Progenitor cell of endocrine pancreas (in vitro differentiated cells): ENCODE measurements at places on chromosomes 4 and X.

GRCh38 chr4:31351695-31352094, 631.5 kb downstream of the PCDH7 start:
- no peak for DNase-seq

GRCh38 chr4:80054375-80054774, 18.7 kb downstream of the ANTXR2 start:
- DNase-seq: no peak

- no peak for DNase-seq
Measured at GRCh38 chr4:119068529-119068962, 67.1 kb upstream of the MYOZ2 start.

- DNase-seq: no peak
Measured at GRCh38 chrX:8987672-8988250, 46.2 kb downstream of the FAM9B start.

DNA sequence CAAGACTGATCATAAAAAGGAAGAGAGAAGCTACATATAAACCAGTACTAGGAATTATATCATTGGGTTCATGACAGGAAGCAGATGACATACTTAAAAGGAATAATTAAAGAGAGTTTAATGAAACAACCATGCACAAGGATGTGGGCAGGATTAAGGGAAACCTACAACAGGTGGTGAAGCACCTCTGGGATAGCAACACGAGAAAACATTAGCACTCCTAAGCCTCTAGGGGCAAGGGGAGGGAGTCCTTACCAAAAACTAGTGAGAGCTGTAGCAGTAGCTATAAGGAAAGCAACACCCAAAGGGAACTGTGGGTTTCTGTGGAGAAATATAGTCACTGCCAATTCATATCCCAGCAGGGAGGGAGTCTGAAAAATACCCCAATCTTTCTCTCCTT, 7.2 kb upstream of the THOC2 start:
- no peak for DNase-seq

DNA sequence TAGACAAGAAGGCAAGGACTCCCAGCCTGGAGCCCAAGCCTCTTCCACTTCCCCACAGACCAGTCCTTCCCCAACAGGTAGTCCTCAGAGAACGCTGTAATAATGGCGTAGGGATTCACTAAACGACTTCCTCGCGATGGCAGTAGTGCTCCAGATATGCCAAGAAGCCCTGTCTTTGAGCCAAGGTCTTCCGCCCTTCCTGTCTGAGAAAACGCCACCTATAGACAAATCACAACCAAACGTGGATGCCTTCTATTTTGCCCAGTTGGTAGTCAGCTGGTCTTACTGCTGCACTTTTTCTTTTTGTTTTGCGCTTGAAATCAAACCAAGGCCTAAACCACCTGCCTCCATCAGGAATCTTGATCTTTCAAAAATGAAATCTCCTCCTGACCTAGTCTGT, 203.3 kb downstream of the OR13H1 start:
- DNase-seq: no peak

DNA sequence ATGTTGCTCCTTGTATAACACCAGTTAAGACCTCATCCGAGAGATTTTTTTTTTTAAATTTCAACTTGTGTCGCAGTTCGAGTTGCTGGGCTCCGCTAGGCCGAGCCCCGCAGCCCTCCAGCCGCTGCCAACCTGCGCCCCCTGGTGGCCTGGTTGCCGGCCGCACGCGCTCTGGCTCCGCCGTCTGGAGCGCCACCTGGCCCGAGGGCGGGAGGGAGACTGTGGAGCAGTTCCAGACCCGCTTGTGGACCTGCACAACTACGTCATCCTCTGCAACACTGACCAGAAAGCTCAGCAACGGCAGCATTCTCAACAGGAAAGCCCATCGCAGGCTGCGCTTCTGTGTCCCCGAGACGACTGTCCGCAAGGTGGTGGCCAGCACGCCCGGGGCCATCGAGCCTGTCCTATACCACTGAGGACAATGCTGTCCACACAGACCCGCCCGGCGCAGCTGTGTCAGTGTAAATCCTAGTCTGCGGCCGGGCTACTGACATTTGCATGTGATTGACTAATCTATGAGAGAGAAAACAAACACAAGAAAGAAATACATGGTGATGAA, 39.1 kb downstream of the ARL9 start:
- peak; percentile 94 for DNase-seq

DNA sequence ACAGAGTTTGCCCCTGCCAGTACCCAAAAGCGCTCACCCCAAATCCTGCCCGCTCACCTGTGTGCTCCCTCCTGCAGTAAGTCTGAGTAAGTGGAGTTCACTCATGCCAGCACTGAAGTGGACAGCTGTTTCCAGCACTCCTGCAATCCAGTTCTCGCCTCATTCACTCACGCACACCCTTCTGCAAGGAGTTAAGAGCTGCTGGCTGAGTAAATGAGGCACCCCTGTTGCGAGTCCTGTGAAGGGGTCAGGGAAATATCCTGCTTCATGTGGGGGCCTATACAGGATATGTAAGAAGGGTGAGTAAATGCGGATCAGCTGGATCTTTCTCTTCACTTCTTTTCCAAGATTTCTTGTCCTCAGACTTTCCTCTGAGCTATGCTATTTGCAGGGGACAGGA, 23.5 kb downstream of the CXCL8 start:
- no peak for DNase-seq

DNA sequence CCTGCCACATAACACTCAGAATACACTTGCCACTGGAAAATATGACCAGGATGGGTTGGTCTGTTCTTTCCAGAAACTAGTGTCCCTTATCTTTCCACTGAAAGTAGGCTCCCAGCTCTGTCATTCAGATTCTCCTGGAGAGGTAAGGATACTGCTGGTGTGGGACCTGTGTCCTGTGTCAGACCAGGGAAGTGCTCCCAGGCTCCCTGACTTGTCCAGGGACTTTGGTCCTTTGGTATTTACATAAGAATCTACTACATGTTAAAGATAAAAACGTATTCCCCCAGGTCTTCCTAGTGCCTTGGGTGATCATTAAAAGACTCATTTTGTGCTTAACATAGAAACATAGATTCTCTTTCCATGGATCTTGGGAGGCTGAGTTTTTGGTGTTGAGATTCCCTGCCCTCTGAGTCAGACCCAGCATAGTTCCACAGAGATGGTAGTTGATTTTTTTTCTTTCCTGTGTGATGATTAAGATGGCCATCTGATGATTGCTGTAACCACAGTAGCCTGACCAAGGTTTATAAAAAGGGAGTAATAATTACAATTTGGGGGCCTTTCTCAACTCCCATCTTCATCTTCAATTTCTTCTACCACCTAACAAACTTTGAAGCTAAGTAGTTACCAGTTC, 159.8 kb upstream of the JADE1 start:
- DNase-seq: no peak

GRCh38 chr4:37138019-37138653, 106.4 kb upstream of the NWD2 start:
- no peak for DNase-seq

- DNase-seq: peak; percentile 14
Measured at GRCh38 chrX:148500423-148501385, at the start of gene AFF2. Gene AFF2 (plus strand): TSS chrX:148500617. CDS start chrX:148501098, 481 bp downstream.

- no peak for DNase-seq
Measured at GRCh38 chr4:6674500-6675149, 19.1 kb upstream of the S100P start.

DNA sequence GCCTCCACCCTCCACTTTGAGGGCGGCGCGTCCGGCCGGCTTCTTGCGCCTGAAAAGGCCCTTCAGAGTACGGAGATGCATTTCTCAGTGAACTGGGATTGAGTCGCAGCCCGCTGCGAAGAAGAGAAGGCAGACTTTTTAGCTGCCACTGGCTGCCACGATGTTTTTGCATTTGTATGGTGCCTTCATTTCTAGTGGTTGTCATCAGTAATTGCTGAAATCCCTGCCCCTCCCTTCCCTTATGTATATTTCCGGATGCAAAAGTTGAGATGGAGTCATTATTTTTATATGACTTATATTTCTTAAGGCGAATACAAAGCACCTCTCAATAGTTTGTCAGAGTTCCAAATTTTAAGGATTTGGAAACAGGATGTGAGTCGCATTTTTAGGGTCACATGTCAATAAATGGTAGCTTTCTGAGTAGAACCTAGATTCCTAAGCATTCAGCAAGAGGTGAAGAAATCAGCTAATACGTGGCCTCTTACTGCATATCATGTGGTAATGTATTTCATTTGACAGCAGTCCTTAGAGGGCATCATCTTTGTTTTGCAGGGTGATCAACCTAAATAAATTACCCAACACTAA, 658 bp downstream of the ATP6AP2 start:
- no peak for DNase-seq

DNA sequence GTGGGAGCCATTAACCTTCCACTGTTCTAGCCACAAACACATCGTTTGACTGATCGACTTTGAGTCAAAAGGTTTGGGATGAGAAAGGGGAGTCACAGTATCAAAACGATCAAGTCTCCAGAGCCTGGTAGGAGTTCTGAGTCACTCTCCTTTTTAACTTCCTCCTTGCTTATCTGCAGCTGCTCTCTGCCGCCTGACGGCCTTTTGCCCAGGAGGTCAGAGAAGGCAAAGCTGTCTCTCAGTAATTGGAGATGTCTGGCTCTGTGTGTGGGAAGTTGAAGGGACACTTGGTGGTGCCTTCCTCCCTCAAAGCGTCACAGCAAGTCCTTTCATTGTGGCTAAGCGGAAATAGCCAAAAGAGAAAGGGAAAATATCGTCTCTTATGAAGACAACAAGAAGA, 63.1 kb downstream of the ANOS1 start:
- no peak for DNase-seq

DNA sequence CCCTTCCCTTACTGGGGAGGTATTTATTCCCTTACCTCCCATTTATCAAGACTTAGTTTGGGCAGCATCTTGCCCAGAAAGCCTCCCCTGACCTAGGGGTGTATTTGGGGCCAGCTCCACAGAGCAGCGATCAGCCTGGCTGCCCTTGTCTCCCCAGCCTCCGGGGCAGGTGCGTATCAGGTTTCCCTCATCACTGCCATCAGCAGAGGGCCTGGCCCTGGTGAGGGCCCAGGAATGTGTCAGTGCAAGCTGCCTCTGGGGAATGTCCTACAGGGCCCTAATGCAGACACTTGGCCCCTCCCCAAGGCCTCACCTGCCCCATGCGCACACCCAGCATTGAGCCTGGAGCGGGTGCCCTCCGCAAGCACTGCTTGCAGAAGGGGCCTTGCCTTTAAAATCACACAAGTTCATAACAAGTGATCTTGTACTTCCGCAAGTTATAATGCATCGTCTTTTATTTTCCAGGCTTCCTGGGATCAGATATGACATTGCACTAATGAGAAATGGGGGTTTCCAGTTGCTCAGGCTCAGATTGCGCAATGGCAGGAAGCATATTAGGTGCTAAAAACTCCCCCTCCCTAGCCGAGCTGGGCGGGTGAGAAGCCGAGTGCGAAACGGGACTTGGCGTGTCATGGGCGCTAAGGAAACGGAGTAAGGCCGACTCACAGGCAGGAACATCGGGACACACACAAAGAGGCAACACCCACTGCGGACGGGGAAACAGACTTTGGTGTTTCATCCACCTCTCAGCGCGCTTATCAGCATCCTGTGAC, 25.4 kb upstream of the AFAP1 start:
- no peak for DNase-seq

- DNase-seq: no peak
Measured at GRCh38 chr4:161519611-161520010, 644.2 kb downstream of the FSTL5 start.

- no peak for DNase-seq
Measured at GRCh38 chr4:182307746-182308145, 64.5 kb downstream of the TENM3 start.

GRCh38 chr4:121212806-121213205, 48.7 kb upstream of the TNIP3 start:
- DNase-seq: no peak

GRCh38 chr4:158395889-158396288, 125.8 kb upstream of the RXFP1 start:
- no peak for DNase-seq

DNA sequence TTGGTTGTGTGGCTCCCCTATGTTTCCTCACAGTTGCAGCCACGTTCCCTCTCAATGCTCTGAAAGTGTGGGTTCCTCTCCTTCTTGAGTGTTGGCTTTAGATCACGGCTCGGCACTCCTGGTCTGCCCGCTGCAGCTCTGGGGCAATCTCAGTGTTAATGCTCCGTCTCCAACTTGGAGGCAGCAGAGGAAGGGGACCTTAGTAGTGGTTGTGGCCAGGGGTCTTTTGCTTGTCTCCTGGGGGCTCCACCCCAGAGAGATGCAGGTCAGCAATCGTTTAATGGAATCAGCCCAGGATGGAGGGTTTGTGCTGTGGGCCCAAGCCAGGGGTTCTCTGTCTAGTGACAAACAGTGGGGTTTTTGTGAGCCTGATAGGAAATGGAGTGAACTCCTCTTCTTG, 849.4 kb upstream of the DIAPH2 start:
- no peak for DNase-seq
